ENCODE measurements at places on chromosomes 16 and 17.
A peak's percentile ranks its signal among the peaks of the same experiment; 100 is the strongest.

GRCh38 chr17:14833201-14833785, 431.8 kb downstream of the PMP22 start:
- DNase-seq: peak; percentile 57

- no peak for DNase-seq
Measured at GRCh38 chr17:59425085-59425931, 93.9 kb downstream of the YPEL2 start.

GRCh38 chr16:47198180-47198575, 54.4 kb upstream of the NETO2 start:
- no peak for DNase-seq

- DNase-seq: no peak
Measured at GRCh38 chr17:10762037-10762436, 32.2 kb upstream of the TMEM220 start.

GRCh38 chr16:75497558-75497957, 2.3 kb upstream of the CHST6 start:
- no peak for DNase-seq

GRCh38 chr17:75031972-75032719, 14.6 kb downstream of the ATP5PD start:
- DNase-seq: peak; percentile 58

DNA sequence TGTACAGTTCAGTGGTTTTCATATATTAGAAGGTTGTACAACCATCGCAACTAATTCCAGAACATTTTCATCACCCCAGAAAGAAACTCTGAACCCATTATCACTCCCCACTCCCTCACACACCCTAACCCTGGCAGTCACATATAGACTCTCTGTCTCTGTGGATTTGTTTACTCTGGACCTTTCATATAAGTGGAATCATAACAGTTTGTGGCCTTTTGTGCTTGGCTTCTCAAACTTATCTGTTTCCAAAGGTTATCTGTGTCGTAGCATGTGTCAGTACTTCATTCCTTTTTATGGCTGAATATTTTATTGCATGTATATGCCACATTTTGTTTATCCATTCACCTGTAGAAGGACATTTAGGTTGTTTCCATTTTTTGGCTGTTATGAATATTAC, 12.4 kb downstream of the TENT4B start:
- no peak for DNase-seq

- DNase-seq: no peak
Measured at GRCh38 chr16:64012166-64012565, 1109.7 kb downstream of the CDH11 start.

- no peak for DNase-seq
Measured at GRCh38 chr17:5942687-5943086, 127.5 kb upstream of the WSCD1 start.

DNA sequence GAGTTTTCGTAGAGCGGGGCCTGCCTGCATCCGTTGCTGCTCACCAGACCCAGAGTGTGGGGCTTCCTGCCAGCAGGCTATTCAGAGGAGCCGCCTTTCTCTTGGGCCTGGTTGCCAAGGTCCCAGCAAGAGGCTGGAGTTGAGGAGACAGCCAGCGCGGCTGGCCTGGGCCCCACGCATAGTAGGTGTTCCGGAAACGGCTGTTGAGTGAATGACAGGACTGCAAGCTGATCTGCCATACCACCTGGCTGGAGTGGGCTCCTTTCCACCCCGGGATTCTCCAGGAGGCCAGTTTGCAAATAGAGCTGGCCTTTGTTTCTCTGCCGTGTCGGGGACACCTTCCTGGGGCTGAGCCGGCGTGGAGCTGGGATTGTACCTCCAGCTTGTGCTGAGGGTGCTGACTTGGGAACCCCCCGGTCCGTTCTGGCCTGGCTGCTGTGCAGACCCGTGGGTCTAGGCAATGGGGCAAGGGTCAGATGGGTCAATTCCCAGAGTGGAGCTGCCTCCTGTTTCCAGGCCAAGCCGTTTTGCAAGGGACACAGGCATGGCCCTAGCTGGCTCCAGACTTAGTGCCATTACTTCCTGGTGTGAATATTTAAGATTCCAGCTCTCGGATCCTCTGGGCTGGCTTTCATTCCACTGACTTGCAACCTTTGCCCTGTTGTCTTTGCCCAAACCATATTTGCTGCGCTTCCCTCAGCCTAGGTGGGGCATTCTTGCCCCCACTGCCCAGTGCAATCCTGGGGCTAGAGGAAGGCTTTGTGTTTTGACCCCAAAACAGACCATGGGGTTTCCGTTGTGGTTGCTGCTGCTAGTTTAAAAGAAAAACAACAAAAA, 68.8 kb downstream of the CMIP start:
- DNase-seq: no peak

- DNase-seq: no peak
Measured at GRCh38 chr17:49972486-49973270, 3.7 kb downstream of the DLX4 start.

DNA sequence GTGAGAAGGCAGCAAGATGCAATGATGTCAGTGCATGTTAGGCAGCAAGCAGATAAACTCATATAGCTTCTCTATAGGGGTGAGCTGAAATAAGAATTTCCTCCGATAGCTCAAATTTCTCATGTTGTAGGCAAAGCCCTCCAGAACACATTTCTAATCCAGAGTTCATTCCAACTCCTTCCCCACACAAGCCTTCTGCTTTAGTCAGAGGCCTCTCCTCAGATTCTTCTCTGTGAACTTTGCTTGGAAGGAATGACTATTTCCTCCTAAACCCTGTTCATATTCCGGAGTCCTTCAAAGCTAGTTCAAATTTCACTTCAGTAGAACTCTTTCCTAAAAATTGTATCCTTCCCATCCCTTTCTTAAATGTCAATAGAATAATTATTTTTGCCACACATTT, 144.8 kb downstream of the KCNJ2 start:
- no peak for DNase-seq

GRCh38 chr16:89561142-89561883, 831 bp downstream of the RPL13 start:
- DNase-seq: peak; percentile 14

GRCh38 chr16:66300037-66300436, 66.5 kb upstream of the CDH5 start:
- DNase-seq: no peak

DNA sequence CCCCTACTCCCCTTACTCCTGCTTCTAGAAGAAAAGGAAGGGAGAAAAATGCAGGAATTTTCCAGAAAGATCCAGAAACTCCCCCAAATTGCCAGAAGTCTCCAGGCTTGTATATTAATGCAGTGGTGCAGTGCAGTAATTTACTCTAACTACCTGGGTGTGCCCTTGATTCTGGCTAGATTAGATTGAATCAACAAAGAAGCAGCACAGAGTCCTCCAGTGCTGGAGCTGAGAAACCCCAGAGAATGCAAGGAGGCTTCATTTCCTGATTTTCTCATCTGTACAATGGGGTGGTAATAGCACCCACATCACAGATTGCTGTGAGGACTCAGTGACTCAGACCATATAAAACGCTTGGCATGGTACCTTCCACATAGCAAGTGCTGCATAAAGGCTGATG, 247.3 kb upstream of the RPL38 start:
- no peak for DNase-seq

GRCh38 chr16:3574195-3574594, 3.0 kb downstream of the NLRC3 start:
- no peak for DNase-seq

DNA sequence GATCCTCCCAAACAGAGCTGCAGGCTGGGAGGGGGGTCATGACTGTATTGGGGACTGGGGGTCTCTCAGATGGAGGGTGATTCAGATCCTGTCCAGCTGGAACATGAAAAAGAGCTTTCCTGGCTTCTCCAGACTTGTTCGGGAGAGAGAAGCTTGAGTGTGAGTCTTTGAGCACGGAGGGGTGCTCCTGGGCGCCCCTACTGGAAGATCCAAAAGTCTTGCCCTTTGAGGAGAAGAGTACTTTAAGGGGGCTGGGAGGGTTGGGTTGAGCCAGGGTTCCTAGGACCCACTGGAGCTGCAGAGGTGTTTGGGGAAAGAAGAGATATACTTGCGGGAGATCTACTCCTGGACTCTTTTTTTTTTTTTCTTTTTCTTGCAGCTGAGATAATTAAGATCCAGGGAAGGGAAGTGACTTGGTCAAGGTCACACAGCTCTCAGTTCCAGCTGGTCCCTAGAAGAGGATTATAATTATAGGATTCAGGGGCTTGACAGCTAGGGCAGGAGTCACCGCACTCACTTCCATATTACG, 8.4 kb downstream of the RARA start:
- DNase-seq: peak; percentile 62

GRCh38 chr17:17730250-17730935, 49.1 kb downstream of the RAI1 start:
- DNase-seq: no peak

DNA sequence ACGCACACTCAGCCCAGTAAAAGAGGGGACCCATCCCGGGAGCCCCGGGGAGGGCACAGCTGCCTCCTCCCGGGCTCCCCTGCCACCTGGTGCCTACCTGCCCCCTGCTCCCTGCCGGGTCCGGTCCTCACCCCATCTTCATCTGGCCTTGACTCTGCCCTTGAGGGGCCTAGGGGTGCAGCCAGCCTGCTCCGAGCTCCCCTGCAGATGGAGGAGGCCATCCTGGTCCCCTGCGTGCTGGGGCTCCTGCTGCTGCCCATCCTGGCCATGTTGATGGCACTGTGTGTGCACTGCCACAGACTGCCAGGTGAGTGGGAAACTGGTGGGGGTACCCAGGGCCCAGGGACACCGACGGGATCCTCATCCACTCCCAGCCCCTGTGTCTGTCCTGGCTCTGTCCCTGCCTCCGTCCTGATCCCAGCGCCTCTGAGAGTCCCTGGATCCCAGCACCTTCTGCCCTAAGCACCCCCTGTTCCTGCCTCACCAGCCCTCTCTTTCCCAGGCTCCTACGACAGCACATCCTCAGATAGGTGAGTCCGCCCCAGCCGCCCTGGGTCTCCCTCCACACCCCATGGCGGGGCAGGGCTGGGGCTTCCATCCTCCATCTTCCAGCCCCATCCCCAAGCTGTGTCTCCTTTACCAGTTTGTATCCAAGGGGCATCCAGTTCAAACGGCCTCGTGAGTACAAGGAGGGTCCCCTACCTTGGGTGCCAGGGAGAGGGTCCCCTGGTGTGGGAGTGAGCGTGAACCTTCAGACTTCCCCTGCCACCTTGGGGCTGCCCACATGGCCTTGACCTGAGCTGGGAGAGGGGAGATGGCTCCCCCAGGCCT, 574 bp downstream of the LAT start:
- no peak for DNase-seq

GRCh38 chr17:79595921-79596320, 14.9 kb downstream of the RBFOX3 start:
- no peak for DNase-seq

GRCh38 chr16:68227850-68228553, 7.9 kb downstream of the ESRP2 start:
- DNase-seq: no peak

- DNase-seq: no peak
Measured at GRCh38 chr17:45914047-45914717, 19.8 kb downstream of the MAPT start.

GRCh38 chr16:8905168-8905762, 23.1 kb downstream of the LITAFD start:
- DNase-seq: peak; percentile 75

GRCh38 chr16:29025735-29026134, 40.9 kb downstream of the LAT start:
- no peak for DNase-seq

DNA sequence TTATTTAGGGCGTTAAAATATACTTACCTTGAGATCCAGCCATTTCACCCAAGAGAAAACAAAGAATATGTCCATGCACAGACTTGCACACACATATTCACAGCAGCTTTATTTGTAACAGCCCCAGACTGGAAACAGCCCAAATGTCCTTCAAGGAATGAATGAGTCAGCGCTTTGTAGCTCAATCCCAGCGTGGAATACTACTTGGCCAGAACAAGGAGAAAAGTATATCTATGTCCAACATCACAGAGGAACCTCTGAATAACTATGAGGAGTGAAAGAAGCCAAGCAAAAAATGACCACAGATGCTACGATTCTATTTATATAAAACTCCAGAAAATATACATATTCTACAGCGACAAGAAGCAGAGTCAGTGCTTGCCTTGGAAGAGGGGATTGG, 158.3 kb downstream of the ENGASE start:
- DNase-seq: no peak

DNA sequence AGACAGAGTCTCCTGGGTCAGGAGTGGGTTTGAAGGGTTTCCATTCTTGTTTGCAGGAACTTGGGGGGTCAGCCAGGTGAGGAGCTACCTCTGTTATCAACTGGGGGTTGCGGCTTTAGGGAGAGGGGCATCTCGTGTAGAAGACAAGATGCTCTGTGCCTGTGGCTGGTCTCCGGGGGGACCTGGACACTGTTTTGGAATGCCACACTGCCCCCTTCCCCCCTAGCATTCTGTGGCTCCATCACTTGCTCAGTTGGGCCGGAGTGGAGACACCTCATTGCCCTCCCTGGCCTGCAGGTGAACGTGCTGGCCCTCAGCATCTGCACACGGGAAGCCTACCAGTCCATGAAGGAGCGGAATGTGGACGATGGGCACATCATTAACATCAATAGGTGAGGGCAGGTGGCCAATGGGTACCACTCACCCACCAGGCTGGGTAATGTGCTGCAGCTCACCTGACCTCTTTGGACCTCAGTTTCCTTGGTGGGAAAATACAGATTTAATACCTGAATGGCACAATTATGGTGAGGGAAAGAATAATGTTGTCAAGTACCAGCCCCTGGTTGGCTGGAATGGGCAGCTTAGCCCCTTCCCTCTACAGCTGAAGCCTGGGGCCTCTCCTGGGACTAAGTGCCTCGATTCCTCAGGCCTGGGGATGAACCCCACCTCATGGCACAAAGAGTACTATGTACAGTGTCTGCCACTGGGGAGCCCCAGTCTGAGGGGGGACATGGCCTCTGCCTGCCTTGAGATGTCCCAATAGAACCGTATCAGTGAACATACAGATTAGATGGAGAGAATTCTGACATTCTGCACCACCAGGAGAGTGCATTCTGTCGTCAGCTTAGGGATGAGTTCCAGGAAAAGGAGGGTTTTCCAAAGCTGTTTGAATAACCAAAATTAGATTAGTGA, 3.3 kb upstream of the MRM1 start:
- no peak for DNase-seq

DNA sequence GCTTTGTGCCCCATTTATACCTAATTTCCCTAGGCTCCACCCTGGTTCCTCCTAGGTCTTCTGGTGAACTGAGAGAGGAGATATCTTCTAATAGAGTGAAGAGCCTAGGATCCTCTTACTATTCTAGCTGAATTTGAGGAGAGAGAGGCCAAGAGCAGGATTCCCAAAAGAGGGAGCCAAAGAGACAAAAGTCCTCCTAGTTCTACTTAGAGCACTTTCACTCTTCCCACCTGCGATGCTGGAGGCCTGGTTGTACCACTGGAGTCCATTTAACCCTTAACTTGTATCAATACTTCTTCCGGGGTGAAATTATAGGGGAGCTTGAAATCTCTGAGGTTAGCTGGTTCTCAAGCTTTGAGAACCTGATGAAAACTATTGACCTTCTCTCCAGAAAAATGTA, 3.4 kb upstream of the SSH2 start:
- peak; percentile 27 for DNase-seq

DNA sequence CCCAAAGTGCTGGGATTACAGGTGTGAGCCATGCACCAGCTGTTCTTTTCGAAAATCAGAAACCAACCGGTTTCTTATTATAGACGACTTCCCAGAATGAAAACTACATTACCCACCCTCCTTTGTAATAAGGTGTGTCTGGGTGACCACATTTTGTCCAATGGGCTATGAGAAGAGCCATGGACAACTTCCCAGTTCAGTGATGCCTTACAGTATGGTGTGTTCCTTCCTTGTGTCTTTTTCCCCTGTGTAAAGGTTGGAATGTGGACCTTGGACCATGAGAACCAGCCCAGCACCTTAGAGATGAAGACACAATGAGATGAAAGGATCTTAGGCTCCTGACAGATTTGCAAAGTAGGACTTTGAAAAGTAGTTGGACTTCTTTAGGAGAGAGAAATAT, 85.0 kb upstream of the ATF7IP2 start:
- no peak for DNase-seq

GRCh38 chr16:12100124-12100647, 123.7 kb downstream of the SNX29 start:
- DNase-seq: no peak

All from KBM-7 (cell line).